Foreskin keratinocyte (primary cell): ENCODE measurements at places on chromosomes 16 and 17. TPM values are rescaled to one million over a fixed set of nuclear protein-coding genes. Genes with fewer than 3 reads are reported as not detected.

TERB1 gene
- 0.04 TPM in 1 of 2 replicates, not detected in the other for total RNA-seq

KRTAP4-5 gene
- total RNA-seq: not detected in 2 replicates

CDH5 gene
- total RNA-seq: 0.04 TPM in 1 of 2 replicates, not detected in the other

CDH13 gene
- 88.5 and 93.3 TPM in 2 replicates for total RNA-seq

GJD3 gene
- total RNA-seq: not detected in 2 replicates

BIRC5 gene
- total RNA-seq: 54.7 and 69.5 TPM in 2 replicates

SMURF2 gene
- 193 and 210 TPM in 2 replicates for total RNA-seq

KLHL10 gene
- 0.04 TPM in 1 of 2 replicates, not detected in the other for total RNA-seq

VTN gene
- not detected in 2 replicates for total RNA-seq

PPP4C gene
- total RNA-seq: 133 and 147 TPM in 2 replicates

NME3 gene
- total RNA-seq: 24.8 and 25.2 TPM in 2 replicates

CCL15 gene
- not detected in 2 replicates for total RNA-seq

CPNE7 gene
- total RNA-seq: 5.5 and 8.4 TPM in 2 replicates

RSKR gene
- total RNA-seq: 4.5 and 6.4 TPM in 2 replicates

SLC9A5 gene
- 1.6 and 2.1 TPM in 2 replicates for total RNA-seq

EXOC3L1 gene
- not detected in 2 replicates for total RNA-seq

SLC35G6 gene
- total RNA-seq: not detected in 2 replicates

TOX3 gene
- total RNA-seq: not detected in 2 replicates

TM4SF5 gene
- not detected in 2 replicates for total RNA-seq

DRC3 gene
- total RNA-seq: 0.42 and 0.54 TPM in 2 replicates

PRM2 gene
- total RNA-seq: not detected in 2 replicates

CASKIN1 gene
- 0.03 and 0.04 TPM in 2 replicates for total RNA-seq

PROCA1 gene
- total RNA-seq: 0.39 and 0.41 TPM in 2 replicates

OTOP3 gene
- total RNA-seq: not detected in 2 replicates

PMP22 gene
- total RNA-seq: 1.8 and 4.6 TPM in 2 replicates

TSR3 gene
- 73.7 and 80.1 TPM in 2 replicates for total RNA-seq

ALG1 gene
- 23.4 and 24.0 TPM in 2 replicates for total RNA-seq

CETP gene
- total RNA-seq: not detected in 2 replicates

IL34 gene
- 0.11 and 0.17 TPM in 2 replicates for total RNA-seq

WNK4 gene
- total RNA-seq: 0.24 and 0.28 TPM in 2 replicates

ZP2 gene
- total RNA-seq: not detected in 2 replicates

TAT gene
- total RNA-seq: not detected in 2 replicates

NUP93 gene
- 145 and 171 TPM in 2 replicates for total RNA-seq
